Hypothalamus (tissue), 51 donors: ENCODE measurements at places on chromosomes 3 and 15.

GRCh38 chr3:32493437-32494414 lies 8.9 kb downstream of the CMTM6 start:
- no peak for DNase-seq

GRCh38 chr3:65052101-65052500 lies 364.3 kb upstream of the ADAMTS9 start:
- no peak for DNase-seq

- no peak for DNase-seq
Observed at GRCh38 chr3:31196881-31197364, 302.5 kb upstream of the GADL1 start.

GRCh38 chr3:127405010-127405598 lies 117.3 kb upstream of the PRR20G start:
- no peak for DNase-seq

GRCh38 chr3:150462108-150462507 lies 54.0 kb downstream of the TSC22D2 start:
- DNase-seq = no peak

DNA sequence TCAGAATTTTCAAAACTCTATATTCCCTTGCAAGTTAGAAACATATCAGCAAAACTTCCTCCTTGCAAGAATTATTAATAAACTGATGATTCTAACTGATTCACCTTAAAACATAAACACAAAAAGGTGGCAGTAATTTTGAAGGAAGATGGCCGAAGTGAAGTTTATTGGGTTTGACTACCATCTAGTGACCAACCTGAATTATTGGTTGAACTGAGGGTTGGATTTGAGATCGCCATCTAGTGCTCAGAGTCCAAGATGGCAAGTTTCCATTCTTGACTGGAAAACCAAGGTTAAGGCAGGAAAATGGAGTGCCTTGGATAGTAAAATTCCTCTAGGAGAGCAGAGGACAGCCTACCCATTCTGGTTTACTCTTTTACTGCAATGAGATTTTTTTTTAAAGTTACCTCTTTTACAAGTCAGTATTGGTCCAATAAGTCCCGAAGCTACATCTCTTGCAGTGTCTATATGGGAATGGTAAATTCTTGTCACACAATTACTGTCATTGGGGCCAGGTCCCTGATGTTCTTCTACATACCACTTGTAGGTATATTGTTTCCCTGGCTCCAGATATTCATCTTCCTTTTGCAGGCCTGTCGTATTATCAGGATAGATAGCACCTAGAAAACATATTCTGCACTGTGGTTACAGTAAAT lies 51.6 kb upstream of the CP start:
- DNase-seq = no peak

DNA sequence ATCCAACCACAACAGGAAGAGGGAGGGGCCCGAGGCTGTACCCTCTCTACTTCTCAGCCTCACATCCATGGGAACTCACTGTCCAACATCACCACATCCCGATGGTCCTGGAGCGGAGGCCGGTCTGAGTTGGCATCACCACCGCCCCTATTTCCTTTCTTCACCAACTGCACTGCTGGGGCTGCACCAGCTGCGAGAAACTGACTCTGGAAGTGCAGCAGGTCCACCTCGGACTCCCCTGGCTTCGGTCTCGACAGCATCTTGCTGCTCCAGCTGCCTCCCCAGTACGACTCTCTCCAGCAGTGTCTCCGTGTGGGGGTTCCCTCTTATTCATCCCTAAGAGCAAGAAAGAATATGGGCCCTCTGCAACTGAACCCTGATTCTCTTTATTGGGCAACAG lies 7.2 kb downstream of the RPAP1 start:
- no peak for DNase-seq

DNA sequence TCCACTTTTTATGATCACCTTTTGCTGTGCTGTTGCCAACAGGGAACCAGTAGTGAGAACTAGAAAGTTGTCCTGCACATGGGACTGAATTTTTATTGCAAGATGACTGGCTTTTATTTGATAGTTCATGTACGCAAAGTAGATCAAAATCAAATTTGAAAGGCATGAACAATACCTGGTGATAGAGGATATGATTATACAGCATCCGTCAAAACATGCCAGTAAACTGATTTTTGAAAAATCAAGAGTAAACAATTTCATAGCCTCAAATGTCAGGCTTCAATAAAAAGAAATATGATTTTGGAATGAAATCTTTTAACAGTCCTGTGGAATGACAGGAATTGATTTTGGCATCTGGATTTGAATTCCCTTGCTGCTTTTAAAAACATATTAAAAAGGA lies 219.6 kb upstream of the LRRN1 start:
- no peak for DNase-seq
